Fibroblast of mammary gland (primary cell): ENCODE measurements at places on chromosomes 16 and 17.

DNA sequence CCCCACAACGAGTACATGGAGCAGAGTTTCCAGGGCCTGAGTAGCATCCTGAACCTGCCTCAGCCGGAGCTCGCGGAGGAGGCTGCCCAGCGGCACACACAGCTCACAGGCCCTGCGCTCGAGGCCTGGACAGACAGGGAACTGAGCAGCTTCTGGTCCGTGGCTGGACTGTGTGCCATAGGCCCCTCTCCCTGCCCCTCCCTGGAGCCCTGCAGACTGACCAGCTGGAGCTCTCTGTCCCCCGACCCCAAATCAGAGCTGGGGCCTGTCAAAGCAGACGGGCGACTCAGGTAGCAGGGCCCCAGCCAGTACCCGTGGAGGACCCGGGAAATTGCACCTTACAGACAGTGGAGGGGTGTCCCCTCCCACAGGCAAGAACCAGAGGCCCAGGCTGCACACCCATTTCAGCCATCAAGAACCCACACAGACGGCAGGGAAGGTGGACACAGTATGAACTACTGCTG lies 13.0 kb downstream of the MRPL27 start:
- no peak for DNase-seq

- DNase-seq: no peak
Measured at GRCh38 chr17:33976831-33977230, 278.3 kb upstream of the CCL2 start.

- no peak for DNase-seq
Measured at GRCh38 chr16:58034128-58034685, 8.7 kb downstream of the MMP15 start.

DNA sequence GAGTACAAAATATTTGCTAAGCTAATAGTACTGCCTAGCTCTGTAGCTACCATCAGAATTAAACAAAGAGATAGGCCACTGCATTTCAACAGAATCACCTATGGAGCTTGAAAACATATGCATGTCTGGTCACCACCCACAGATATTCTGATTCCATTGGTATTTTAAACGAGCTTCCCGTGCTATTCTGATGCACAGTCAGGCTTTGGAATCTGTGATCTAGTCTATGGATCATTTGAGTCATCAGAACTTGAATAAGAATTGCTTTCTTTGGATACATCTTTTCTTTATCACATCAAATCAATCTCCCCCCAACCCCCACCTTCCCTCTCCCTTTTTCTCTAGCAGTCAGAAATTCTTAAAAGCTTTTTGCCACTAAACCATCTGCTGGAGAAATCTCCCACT lies 124.7 kb downstream of the NPIPB5 start:
- DNase-seq: peak; percentile 48

GRCh38 chr17:18066866-18067265 lies 20.9 kb upstream of the DRG2 start:
- peak; percentile 17 for DNase-seq

DNA sequence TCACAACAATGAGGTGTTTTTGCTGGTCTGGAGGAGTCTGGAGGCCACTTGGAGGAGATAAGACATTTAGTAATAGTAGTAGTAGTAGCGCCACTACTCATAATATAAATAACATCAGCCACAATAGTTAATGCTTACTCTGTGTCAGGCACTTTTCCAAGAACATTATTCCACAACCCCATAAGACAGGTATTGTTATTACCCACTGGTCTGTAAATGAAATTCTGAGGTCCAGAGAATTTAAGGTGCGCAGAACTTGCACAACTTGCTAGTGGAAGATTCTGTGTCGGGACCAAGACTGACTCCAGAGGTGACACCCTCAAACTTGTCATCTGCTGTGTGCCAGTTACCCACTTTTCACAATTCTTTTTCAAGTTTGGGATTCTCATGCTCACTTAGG lies 106.5 kb downstream of the MRM1 start:
- no peak for DNase-seq

- no peak for DNase-seq
Measured at GRCh38 chr16:23343643-23344612, 41.8 kb downstream of the SCNN1B start.

DNA sequence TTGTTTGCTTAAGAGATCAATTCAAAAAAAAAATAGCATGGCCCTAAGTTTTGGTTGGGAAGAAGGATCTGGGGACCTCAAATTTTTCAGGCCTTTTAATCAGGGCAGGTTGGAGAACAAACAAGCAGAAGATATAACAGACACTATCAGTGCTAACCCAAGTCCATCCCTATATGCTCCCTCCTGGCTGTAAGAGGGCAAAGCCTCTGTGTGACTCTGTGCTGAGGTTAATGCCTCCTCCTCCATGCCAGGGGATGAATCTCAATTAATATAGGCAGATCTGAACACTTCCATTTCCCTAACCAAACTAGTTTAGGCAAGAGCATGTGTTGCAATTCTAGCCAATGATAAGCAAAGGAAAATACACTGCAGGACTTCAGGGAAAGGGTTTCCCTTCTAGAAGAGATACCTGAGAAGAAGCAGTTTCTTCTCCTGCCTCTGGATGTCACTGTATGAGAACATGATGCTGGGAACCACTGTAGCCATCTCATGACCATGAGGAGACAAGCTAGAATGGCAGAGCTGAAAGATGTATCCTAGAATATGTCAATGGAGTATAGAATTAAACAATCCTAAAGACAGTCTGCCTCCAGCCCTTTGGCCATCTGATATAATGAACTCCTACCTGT lies 76.0 kb downstream of the CHD9NB start:
- peak; percentile 40 for DNase-seq

DNA sequence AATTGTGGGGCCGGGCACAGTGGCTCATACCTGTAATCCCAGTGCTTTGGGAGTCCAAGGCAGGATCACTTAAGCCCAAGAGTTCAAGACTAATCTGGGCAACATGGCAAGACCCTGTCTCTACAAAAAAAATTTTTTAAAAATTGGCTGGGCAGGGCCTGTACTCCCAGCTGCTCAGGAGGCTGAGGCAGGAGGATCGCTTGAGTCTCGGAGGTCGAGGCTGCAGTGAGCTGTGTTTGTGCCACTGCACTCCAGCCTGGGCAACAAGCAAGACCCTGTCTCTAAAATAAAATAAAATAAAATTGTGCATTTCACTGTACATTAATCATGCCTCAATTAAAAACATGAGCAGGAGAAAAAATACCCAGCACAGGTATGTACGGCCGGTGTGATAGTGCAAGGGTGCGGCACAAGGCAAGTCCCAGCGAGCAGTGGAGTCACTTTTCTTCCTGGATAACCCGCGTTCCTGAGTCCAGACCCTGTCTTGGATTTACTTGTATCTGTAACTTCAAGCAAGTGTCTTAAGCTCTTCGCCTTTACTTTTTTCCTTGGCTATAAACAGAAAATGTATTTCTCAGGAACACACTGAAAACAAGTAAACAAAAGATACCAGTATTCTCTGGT lies 11.4 kb downstream of the ZDHHC7 start:
- DNase-seq: no peak

GRCh38 chr16:2529061-2529931 lies 1.9 kb downstream of the CEMP1 start:
- no peak for DNase-seq

DNA sequence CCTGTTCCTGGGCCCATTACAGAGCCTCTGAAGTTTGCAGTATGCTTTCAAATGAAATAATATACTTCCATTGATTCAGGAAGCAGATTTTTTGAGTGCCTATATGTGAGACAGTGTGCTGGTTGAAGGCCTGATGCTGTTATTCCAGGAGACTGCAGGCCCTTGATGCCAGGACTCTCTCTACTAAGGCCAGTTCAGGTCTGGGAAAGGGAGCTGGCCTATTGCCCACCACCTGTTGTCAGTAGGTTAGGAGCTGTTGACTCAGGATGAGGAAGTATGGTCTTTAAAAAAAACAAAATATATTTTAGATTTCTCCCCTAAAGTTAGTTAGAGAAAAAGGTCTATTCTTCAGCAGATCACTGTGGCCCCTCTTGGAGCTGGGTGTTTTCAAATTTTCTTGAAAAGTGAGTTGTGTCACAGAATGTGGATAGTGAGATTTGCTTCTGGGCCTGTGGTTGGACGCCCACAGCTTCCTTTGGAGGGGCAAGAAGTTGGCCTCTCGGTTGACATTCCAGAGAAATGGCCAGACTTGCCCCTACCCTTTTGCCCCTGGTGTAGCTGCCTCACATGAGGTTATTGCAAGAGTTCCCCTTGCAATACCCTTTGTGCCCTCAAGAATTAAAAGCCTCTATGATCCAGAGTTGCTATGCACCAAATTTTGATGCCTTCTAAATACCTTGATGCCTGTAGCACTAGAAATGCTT lies 7.9 kb downstream of the ESRP2 start:
- no peak for DNase-seq

DNA sequence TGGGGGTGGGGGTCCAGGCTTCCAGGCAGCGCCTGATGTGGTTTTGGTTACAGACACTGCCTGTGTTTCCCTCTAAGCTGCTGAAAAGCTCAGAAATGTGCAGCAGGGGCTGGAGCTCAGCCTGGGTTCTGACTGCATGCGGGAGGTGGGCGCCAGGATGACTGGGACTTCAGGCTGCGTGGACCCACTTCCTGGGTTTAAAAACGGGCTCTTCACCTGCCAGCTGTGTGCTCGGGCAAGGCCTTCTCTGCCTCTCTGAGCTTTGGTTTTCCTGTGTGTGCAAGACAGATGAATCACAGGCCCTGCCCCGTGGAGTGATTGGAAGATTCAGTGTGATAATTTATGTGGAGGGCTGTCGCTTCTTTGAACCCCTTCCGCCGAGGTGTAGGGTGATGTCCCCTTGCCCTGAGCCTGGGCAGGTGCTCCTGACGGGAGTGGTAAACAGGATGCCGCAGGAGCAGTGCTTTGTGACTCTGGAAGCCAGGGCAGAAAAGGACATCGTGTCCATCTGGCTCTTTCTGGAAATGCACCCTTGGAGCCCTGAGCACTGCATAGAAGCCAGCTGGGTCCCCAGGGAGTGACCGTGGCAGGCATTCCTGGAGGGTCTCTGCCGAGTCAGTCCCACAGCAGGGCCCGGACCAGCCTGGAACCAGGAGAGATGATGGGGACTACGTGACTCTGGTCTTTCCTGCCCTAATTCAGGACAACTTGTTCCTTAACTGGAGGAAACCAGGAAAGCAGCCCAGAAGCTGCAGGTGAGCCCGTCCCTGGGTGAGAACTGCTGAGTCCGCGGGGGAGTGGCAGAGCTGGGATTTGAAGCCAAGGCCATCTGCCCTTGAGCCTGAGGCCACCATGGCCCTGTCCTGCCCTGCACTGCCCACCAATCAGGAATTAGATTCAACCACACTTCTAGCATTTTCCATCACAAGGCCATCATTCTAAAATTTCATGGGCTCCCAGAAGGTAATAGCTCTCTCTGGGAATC lies 28.5 kb upstream of the SLC7A5 start:
- no peak for DNase-seq

GRCh38 chr16:18782697-18783429 lies 7.3 kb downstream of the RPS15A start:
- DNase-seq: peak; percentile 38

DNA sequence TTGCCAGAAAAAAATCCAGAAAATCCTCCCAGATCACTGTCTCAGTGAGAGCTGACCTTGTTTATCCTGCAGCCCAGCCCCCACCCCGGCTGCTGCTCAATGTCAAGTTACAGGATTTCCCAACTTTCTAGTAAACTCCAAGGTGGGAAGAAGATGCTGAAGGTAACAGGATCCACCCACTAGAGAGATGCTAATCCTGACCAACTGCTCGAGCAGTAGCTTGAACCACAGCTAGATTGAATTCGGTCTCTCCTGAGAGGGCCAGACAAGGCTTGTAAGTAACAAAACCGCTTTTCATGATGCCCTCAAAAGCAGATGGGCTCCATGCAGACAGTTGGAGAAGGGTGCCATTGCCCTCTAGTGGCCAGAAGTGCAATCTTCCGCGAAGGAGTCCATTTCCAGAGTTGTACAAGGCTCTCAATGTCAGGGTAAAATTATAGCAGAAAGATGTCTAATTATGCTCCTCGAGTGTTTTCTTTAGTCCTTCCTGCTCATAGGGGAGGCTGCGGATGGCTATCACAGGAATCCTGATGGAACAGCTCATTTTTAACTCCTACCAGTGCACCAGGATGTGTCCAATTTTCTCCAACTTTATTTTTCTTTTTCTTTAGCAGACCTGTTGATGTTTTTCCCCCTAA lies 3.9 kb downstream of the CDH11 start:
- peak; percentile 87 for DNase-seq

DNA sequence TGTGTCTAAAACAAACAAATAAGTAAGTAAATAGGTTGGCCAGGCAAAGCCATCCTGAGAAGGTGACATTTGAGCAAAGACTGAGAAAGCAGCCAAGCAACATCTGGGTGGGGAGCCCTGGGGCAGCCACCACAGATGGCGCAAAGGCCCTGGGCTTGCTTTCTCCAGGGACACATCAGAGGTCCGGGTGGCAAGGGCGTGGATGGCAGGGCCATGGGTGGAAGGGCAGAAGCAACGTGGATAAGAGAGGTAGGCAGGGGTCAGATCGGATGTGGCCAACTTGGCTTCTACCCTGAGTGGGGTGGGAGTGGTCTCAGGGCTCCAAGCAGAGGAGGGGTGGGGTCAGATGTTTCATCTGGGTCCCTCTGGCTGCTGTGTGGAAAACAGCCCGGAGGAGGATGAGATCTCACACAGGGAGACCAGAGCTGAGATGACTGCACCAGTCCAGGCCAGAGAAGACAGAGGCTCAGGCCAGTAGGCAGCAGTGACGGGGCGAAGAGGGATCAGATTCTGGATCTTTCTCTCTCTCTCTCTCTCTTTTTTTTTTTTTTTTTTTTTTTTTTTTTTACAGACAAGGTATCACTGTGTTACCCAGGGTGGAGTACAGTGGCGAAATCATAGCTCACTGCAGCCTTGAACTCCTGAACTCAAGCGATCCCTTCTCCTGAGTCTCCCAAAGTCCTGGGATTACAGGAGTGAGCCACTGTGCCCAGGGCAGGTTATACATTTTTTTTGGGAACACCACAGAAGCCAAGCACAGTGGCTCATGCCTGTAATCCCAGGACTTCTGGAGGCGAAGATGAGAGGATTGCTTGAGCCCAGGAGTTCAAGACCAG lies 6.1 kb upstream of the SPN start:
- no peak for DNase-seq

- DNase-seq: no peak
Measured at GRCh38 chr17:37051833-37052232, 103.1 kb downstream of the AATF start.

- no peak for DNase-seq
Measured at GRCh38 chr17:27862840-27863239, 30.3 kb downstream of the LYRM9 start.

- peak; percentile 38 for DNase-seq
Measured at GRCh38 chr17:39740357-39741111, 2.8 kb downstream of the GRB7 start.

DNA sequence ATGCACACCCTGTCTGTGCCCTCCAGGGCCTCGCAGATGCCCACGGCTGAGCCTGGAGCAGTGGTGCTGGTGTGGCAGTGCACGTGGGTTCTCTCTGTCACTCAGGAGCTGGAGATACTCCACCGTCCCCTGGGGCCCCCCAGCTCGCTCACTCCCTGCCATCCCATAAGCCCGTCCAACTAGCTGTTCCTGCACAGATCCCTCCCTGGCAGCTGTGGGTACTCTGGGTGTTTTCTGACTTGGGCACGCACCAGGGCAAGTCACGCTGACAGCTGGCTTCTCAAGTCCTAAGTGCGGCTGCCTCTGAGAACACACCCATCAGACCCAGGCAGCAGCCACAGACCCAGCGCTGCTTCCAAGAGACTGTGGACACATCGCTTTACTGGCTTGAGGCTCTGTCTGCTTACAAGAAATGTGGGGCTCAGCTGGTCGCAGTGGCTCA lies 25.4 kb upstream of the ITGB4 start:
- no peak for DNase-seq
